Central memory CD4-positive, alpha-beta T cell (primary cell): ENCODE measurements at places on chromosomes 2 and 18.

DNA sequence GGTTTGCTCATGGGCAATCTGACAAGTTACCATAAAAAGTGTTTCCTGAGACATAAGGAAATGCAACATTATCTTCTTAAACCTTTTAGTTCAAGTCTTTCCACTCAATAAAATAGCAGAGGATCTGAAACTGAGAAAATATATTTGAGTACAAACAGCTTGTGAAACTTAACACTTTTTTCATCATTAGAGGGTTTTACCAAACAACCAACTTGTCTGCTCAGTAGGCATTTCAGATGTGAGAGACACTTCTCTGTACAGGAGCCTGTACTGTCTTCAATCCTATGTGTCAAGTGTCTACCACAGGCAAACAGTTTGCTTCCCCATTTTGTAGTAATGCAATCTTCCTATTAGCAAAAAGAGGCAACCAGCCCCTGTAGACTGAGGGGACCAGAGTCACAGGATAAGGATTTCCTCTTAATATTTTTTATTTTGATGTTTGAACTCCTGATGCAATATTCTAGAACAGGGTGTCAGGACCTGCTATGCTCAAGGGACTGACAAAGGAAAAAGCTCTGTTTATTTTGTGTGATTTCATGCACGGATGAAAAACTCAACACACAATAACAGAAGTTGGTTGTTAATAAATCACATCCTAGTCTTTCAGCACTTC lies 159.1 kb upstream of the LHCGR start:
- no peak for DNase-seq

DNA sequence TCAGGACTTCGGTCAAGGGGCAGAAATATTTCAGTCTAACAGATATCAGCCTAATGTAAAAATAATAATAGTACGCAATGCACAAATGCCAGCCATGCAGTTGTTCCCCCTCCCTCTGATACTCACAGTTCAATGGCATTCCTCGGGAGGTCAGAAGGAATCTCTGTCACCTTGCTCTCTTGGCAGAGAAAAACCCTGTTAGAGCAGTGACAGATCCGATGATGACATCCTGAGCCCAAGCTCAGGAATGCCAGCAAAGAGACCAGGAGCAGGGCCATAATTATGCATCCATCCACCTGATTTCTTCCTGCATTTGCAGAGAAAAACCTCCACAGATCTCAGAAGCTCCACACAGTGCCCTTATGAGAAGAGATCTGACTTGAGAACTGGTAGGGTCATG lies at the start of gene FSHR:
Gene FSHR (minus strand): TSS at position 376 of the 400 bp plus-strand sequence. CDS start 98 bp downstream, at position 278.
- DNase-seq, result no peak

GRCh38 chr2:226023383-226023782 lies 623.9 kb downstream of the NYAP2 start:
- no peak for DNase-seq

DNA sequence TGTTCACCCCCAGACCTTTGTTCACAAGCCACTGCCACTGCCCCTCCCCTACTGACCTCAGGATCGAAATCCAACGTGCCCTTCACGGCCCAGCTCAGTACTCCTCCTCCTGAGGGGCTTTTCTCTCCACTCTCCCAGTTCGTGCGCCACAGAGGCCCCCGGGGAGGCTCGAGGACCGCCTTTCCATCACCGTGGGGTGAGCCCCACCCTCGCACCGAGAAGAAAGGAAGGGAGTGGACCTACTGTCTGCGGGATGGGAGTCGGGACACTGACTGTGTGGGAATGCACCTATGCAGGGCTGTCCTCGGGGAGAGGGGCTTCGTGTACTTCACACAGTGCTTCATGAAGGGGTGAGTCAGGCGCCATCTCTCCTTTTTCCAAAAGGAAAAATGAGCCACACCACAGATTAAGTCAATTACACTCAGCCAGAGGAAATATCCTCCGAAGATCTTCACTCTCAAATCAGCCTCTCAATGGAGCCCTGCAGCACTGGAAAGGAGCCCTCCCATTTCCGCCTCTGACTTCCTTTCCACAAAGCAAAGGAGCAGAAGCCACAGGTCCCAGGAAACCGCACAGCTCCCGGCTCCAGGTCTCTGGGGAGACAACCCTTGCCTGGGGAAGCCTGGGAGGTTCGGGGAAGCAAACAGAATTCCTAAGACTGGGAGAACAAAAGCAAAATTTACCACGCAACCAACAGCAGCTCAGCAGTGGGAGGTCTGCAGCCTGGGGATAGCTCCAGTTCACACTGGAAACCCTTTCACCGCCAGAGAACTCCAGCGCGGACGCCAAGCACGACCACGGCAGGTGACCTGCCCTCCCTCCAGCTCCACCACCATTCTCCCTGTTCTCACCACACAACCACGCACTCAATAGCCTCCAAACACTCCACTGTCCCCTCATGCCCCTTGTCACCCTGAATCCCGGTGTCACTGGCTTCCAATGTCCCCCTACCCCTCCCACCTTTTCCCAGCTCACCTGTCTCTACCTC lies 21.6 kb downstream of the ADCY3 start:
- DNase-seq, result no peak

GRCh38 chr2:171287611-171288010 lies 126.9 kb upstream of the TLK1 start:
- no peak for DNase-seq

DNA sequence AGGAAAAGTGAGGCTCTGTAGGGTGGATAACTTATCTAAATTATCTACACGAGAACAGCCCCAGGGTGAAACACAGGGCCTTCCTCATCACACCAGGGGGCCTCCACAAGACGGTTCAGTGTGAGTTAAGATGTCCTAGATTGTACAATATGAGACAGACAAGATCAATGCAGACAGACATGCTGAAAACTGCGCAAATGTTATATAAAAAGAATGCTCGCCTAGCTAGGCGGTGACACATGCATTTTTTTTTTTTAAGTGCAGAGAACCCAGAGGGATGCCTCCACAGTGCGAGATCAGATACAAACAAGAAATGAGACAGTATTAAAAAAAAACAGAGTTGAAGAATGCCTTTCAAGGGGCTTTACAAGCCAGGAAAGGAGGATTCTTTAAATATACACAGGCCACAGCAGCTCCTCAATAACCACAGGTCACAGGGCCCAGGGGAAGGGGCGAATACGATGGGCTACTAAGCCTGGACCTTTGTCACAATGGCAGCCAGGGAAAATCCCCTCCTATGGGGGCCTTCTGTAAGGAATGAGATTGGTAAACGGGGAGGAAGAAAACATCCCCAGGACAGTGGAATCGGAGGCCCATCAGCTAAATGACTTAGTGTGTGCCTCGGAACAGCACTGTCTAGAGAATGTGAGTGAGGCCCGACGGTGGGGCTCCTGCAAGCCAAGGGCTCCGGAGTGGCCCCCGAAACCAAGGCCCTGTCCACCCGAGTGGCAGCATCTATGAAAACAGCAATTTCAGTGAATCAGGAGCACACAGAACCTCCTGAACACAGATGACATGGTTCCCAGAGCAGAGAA lies 48.9 kb downstream of the ADCY3 start:
- DNase-seq, result no peak

DNA sequence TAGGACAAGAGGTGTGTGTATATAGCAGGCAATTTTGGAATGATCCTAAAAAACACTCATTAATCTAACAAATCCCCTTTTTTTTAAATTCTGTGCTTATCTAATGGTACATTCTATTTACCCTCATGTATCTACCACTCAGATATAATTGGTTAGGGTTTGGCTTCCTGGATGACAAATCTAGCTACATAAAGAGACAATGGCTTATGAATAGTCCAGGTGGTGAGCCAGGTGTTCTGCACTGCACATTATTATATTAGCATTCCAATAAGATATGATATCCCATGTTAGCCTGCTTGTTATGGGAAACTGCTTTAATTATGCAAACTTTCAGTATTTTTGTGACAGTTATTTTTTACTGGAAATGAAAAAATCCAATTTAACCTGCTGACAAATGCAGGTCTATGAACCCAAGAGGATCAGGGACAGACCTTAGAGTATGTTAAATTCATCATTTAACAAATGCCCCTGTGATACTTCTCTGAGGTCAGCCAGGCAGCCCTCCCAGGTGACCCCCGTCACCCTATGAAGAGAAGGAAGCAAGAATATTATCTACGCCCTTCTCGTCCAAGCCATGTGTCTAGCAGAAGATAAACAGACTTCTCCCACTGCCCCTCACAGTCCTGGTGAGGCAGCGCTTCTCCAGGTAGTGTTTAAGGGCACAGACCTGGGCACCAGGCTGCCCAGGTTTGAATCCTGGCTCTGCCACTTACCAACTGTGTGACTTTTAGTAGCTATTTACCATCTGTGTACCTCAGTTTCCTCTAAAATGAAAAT lies 83.0 kb downstream of the ADD2 start:
- DNase-seq, result no peak

DNA sequence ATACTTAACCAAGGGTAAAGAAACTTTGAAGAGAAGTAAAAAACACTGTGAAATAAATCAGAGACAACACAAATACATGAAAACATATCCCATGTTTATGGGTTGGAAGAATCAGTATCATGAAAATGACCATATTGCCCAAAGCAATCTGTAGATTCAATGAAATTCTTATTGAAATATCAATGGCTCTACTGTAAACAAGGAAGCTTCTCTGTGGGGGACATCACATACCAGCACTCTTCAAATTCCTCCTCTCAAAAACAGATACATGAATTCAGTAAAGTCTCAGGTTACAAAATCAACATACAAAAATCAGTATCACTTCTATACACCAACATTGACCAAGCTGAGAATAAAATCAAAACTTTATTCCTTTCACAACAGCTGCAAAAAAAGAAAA lies 63.5 kb upstream of the CNTNAP5 start:
- no peak for DNase-seq

GRCh38 chr2:138059487-138060300 lies 95.4 kb downstream of the HNMT start:
- DNase-seq, result no peak

- DNase-seq, result no peak
Measured at GRCh38 chr18:48818329-48819254, 132.2 kb downstream of the SMAD7 start.

DNA sequence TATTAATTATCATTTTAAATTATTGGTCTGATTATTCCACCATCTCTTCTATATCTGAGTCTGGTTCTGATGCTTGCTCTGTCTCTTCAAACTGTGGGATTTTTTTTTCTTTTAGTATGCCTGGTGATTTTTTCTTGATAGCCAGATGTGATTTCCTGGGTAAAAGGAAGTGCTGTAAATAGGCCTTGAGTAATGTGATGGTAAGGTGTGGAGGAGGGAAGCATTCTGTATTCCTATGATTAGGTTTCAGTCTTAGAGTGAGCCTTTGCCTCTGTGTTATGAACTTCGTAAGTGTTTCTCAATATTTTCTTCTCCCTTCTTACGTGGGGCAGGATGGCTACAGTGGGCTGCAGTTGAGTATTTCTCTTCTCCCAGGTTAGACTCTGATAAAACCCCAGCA lies 103.0 kb downstream of the EHBP1 start:
- DNase-seq, result no peak

DNA sequence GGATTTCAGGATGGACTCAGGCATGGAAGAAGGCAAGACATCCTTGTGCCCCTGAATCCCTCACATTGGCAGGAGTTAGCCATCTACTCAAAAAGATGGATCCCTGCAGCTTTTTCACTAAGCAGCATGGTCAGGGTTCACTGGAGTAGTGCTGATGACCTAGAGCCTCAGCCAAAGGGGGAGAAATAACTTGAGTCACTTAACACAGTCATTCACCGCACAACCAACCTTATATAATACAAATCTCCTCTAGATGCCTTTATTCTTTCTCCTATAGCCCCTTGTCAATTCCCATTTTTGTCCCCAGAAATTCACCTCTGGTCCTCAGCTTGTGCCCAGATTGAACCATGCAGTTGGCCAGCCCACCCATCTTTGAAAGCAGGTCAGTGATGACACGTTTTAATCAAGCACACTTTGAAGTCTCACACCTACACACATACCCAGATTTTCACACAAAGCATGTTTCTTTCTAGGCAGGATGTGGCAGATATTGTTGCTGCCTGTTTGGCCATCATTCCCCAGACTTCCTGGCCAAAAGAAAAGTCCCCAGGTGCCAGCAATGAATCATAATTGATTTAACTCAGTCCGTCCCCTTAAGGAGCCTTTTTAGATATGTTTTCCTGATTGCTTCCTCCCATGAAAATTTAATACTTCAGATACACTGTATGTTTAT lies 84.2 kb downstream of the LBH start:
- DNase-seq, result peak; percentile 43

DNA sequence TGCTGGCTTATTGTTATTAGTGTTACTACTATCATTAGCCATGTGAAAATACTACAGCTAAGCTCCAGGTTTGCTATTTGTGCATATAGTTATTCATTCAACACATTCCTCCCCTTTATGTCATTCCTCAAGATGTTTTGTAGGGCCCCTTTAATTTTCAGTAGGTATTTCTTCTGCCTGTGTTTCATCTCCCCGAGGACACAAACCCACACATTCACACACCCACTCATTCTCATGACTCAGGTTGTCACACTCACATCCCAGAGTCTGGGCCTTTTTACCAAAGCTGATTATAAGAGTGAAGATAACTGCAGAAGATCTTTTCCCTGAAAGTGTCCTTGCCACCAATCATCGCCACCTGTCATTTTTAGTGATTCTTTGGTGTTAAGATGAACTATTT lies 68.6 kb upstream of the SPOPL start:
- no peak for DNase-seq

- no peak for DNase-seq
Measured at GRCh38 chr2:138964418-138964817, 184.2 kb upstream of the NXPH2 start.

DNA sequence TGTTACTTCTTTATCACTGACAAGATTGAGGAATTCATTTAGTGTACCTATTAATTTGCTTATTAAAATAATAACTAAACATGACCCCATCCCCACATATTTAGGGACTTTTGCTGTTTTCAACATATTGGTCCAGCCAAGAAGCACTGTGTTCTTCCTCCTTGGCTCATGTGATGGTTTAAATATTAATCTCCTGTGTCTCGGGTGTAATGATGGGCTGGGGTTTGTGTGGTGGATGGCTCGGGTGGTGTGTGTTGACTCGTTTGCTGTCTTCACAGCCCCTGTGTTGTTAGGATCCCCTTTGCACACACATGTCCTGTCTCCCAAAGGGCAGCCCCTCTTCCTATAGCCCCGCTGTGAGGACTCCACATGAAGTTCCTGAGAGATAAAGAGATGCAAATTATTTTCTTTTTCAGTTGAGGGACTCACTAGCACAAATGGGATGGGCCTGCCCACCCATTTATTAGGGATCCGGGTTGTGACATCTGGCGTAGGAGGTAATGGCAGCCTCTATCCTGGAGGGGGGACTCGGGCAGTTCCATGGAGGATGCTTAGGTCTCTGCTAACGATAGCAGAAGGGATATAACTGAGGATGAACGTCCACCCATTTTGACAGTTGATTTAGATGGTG lies 53.4 kb downstream of the FHOD3 start:
- DNase-seq, result no peak

GRCh38 chr2:235725841-235726240 lies 232.0 kb downstream of the AGAP1 start:
- no peak for DNase-seq
